ENCODE measurements at places on chromosomes 4 and X. TPM values are rescaled to one million over a fixed set of nuclear protein-coding genes. Genes with fewer than 3 reads are reported as not detected.

Gene GAGE12J
- polyA plus RNA-seq = not detected

Gene GYG2
- 0.42 TPM for polyA plus RNA-seq

Gene RIBC1
- polyA plus RNA-seq = 0.64 TPM

Gene SLITRK2
- polyA plus RNA-seq = 0.04 TPM

Gene NUDT11
- polyA plus RNA-seq = 0.75 TPM

Gene ZAR1
- not detected for polyA plus RNA-seq

Gene GYPE
- polyA plus RNA-seq = 0.08 TPM

Gene CCKAR
- polyA plus RNA-seq = not detected

Gene TEC
- 5.0 TPM for polyA plus RNA-seq

Gene TMEM255A
- polyA plus RNA-seq = 0.10 TPM

Gene EDA
- polyA plus RNA-seq = 0.92 TPM

Gene DIPK2B
- 3.3 TPM for polyA plus RNA-seq

Gene GPAT3
- polyA plus RNA-seq = 11.2 TPM

Gene STARD8
- polyA plus RNA-seq = 0.75 TPM

Gene ADH1A
- not detected for polyA plus RNA-seq

Gene IGSF1
- 0.14 TPM for polyA plus RNA-seq

Gene TAF1
- polyA plus RNA-seq = 8.2 TPM

Gene FRG2
- not detected for polyA plus RNA-seq

Gene NLGN3
- 0.19 TPM for polyA plus RNA-seq

Gene PF4V1
- not detected for polyA plus RNA-seq

Gene EIF2S3
- polyA plus RNA-seq = 30.4 TPM

Gene POU3F4
- polyA plus RNA-seq = not detected

Gene GDPD2
- 0.28 TPM for polyA plus RNA-seq

Gene SHISA3
- 0.22 TPM for polyA plus RNA-seq

Gene LARP7
- 30.6 TPM for polyA plus RNA-seq

Gene UCP1
- polyA plus RNA-seq = not detected

Gene CFAP99
- 0.04 TPM for polyA plus RNA-seq

Gene GIMD1
- not detected for polyA plus RNA-seq

Gene PAQR3
- polyA plus RNA-seq = 4.0 TPM

Gene MTCP1
- 11.6 TPM for polyA plus RNA-seq

Gene OCIAD1
- polyA plus RNA-seq = 102 TPM

Gene DAPP1
- 40.6 TPM for polyA plus RNA-seq

Gene CCDC110
- polyA plus RNA-seq = 0.39 TPM

Gene LONRF3
- 0.18 TPM for polyA plus RNA-seq

All from esophagus (tissue), 2 donors.